IMR-90 (cell line): ENCODE measurements at places on chromosomes 13 and 19.

DNA sequence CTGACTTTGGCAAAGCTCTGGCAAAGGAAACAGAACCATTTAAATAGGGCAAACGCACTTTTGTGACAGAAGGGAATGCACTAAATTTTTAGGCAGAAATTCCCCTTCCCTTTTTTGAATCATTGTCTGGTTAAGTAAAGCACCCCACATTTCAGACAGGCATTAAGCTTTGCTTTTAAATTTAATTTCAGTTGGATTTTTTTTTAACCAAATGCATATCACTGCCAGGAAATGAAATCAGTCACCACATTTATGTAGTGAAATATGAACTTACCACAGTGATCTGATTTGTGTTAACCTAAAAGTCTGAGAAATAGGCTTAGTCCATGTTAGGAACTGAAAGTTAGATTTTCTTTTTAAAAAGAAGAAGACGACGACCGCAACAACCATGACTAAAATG, 10.8 kb downstream of the GPR183 start:
- DNase-seq: peak; percentile 24

DNA sequence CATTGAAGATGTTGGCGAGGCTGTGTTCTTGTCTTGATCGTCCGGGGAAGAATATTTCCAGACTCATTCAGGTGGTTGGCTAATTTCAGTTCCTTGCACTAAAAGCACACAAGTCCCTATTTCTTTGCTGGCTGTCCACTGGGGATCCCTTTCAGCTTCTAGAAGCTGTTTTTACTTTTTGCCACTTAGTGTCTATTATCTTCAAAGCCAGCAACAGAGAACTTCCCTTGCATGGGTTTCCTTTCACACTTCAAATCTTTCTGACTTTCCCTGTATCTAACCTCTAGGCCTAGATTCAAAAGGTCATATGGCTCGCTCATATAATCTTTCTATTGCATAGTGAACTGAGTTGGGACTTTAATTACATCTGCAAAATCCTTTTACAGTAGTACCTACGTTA, 215.3 kb upstream of the PCDH9 start:
- no peak for DNase-seq

- peak; percentile 71 for DNase-seq
Observed at GRCh38 chr19:13849991-13850909, 26.7 kb upstream of the NANOS3 start.

GRCh38 chr19:44876930-44877535, 14.0 kb upstream of the TOMM40 start:
- DNase-seq: no peak

- peak; percentile 26 for DNase-seq
Observed at GRCh38 chr19:48351341-48351752, 12.4 kb downstream of the TMEM143 start.
